ENCODE measurements at places on chromosomes 16 and 17.

- no peak for DNase-seq
Observed at GRCh38 chr17:11813871-11814270, 183.4 kb downstream of the ZNF18 start.

DNA sequence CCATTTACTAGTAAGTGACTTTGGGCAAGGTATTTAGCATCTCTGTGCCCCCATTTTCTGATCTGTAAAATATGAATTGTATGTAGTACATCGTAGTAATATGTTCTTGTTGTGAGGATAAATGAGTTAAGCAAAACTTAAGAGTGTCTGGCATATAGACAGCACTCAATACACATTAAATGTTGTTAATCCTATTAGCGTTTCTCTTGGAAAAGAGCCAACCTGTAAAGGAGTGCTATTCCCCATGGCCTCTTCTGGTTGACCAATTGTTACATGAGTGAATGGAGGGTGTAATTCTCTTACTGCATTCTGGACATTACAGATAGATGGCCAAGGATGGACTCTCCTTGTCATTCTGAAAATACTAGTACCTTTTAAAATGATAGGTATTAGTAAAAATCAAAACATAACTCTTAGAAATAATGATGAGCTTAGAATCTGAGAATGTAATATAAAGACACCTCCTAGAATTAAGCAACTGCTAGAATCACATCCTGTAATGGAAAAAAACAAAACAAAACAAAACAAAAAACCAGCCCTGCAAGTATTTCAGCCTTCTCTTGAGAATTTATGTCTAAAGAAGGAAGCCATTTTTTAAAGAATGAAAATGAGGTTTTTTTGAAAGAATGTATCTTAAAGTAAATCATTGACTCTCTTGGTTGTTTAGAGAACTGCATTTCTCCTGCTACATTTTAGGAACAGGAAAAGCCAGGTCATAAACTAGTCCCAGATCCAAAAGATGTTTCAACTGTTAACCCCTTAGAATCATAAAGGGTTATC is 30.5 kb downstream of the IQCK start:
- DNase-seq: no peak

DNA sequence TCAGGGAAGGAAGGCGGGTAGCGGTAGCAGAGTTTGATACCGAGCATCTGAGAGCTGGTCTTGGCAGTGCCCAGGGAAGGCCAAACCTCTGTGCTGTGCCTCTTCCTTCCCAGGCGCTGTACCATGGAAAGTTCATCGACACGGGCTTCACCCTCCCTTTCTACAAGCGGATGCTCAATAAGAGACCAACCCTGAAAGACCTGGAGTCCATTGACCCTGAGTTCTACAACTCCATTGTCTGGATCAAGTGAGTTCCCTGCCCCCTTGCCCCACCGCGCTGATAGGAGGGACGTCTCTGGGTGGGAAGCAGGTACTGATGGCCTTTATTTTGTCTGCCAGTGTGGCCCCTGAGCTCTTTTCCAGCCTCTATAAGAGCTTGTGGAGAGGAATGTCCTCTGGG is 15.4 kb upstream of the CLEC18A start:
- DNase-seq: no peak

DNA sequence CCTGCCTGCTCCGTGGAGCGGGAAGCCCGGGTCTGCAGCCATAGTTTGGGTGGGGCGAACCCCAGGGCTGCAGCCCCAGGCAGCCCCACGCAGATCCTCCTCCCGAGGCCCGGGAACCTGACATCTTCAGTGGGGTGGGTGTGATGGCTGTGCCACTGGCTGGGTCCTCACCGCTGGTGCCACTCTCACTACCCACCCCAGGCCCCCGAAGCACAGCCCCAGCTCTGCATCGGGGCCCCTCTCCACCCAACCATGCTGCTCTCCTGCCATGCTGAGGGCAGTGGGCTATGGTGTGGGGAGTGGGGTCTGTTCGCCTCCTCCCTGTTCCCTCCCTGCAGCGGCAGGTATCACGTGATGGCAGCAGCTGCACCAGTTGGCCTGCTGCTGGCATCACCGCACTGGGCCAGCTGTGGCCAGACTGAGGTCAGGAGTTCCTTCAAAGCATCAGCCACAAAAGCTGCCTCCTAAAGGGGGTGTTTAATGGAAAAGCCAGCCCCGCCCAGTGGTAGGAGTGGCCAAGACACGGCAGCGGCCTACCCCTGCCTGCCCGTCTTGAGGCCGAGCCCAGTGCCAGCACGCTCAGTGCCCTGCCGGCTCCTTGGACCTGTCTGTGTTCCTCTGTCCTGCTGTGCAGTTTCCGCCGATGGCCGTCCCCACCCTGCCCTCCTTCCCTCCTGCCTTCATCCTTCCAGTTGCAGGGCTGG is 10.8 kb downstream of the KCTD5 start:
- peak; percentile 80 for DNase-seq

DNA sequence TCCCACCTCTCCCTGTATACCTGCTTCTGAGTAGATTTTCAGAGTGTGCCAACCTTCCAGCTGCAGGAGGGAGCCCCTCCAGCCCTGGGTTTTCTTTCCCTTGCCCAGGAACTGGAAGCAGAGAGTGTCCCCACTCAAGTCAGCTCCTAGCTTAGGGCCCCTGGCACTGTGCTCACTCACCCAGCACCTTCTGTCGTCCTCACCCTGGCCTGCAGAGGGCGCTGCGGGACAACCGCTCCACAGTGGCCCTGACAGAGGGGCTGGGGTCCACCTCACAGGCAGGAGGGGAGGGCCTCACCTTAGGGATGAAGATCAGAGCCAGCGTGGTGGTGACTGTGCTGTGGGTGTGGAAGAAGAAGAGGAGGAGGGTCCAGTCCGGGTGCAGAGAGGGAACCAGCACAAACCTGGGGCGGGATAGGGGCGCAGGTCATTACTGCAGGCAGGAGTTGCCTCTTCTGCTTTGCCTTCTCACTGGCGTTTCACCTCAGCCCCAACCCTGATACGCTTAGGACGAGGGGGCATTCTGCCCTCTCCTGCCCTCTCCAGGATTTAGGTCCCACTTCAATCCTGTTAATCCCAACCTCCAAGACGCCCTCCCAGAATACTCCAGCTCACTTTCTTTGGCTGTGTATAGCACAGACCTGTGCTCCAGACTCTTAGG is 10.0 kb downstream of the GPR179 start:
- no peak for DNase-seq

- no peak for DNase-seq
Observed at GRCh38 chr16:54289945-54290832, 3.6 kb upstream of the IRX3 start.

- no peak for DNase-seq
Observed at GRCh38 chr17:10360578-10360977, 12.2 kb downstream of the MYH13 start.

DNA sequence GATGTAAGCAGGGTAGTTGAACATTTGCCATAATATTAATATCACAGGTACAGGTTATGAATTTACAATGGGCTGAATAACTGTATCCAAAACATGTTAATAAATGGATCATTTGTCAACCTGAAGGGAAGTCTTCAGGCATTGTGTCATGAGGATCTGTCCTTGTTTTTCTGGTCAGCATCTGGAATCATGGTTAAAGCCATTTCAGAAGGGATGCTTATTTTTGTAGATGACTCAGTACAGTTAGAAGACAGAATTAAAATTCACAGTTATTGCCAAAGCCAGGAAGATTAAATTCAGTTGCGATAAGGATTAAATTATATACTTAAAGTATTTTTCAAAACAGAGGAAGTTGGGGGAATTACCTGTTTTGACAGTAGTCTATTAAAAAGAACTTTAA is 8.0 kb downstream of the PSMD11 start:
- no peak for DNase-seq

DNA sequence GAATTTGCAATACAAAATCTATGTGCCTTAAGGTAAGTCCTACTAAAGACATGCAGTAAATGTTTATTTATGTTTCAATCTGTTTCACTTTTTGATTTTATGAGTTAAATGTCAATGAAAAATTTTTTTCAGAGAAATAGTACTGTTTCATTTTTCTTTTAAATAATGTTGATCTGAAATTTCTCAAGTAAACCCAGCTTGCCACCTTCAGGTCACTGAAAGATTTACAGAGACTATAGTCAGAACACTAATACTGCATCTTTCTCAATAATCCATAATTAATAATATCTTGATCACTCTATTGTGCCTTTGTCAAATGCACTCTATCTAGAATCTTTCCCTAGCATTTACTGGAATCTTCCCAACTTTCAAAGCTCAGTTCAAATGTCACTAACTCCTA is 6.5 kb upstream of the DHX40 start:
- no peak for DNase-seq

GRCh38 chr16:68605746-68606145 is 39.4 kb upstream of the CDH3 start:
- no peak for DNase-seq

DNA sequence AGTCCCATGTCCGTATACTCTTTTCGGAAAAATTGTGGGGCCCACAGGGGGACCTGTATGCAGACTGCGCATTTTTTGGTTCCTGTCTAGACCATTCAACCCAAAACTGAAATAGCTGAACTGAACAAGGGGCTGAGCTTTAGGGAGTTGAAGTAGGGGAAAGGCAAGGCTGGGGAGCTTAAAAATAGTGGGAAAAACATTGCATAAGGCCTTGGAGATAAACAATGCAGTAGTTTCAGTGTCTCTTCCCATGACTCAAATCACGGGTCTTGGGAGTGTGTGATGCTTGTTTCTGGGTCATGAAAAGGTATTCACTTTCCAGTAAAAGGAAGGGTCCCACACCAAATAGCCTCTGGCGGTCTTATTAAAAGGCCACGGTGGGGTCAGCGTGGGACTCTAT is 402.8 kb upstream of the SALL1 start:
- no peak for DNase-seq

Measured in dorsolateral prefrontal cortex (tissue), 122 donors.